H9 (cell line): ENCODE measurements at places on chromosomes 2 and 18.

DNA sequence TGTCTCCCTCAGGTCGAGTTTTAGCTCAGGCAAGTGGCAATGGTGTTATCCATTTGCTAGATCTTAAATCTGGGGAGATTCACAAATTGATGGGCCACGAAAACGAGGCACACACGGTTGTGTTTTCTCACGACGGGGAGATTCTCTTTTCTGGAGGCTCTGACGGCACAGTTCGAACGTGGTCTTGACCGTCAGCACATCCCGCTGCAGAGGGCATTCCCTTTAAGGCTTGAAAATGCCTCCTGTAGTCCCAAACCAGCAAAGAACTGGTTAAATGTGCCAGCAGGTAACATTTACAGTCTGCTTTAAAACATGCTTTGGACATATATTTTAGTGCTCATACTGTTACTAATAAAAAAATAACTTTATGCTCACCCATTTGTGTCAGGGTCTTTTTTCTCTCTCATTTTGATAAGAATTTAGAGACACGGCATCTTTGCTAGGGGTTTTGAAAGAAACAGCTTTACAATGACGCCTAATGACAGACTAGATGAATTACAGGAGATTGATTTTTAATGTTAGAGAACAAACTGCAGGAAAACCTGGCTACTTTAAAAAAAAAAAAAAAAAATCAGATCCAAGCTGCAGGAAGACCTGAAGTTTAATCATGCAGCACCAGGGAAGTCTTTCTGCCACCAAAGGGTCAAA, 602 bp upstream of the VWC2L start:
- no peak for DNase-seq

- DNase-seq = no peak
Observed at GRCh38 chr2:157415591-157416101, 28.2 kb downstream of the CYTIP start.

- DNase-seq = no peak
Observed at GRCh38 chr18:63982361-63982760, 12.5 kb downstream of the SERPINB8 start.

GRCh38 chr2:118807668-118808428, 39.6 kb downstream of the EN1 start:
- DNase-seq = no peak

DNA sequence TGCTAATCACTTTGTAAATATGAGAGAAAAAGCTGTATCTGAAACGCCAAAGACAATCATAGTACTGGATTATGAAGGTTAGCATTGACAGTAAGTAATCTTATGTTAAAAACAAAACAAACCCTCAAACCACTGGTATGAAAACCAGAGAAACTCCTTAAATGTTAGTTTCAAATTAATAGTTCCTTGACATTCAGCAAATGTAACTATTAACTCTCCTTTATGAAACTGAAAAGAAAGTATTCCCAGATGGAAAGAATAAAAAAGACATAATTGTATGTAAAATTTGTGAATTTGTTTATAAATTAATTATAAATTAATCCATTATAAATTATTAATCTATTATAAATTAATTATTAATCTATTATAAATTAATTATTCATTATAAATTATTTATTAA, 12.3 kb downstream of the FASTKD1 start:
- no peak for DNase-seq

DNA sequence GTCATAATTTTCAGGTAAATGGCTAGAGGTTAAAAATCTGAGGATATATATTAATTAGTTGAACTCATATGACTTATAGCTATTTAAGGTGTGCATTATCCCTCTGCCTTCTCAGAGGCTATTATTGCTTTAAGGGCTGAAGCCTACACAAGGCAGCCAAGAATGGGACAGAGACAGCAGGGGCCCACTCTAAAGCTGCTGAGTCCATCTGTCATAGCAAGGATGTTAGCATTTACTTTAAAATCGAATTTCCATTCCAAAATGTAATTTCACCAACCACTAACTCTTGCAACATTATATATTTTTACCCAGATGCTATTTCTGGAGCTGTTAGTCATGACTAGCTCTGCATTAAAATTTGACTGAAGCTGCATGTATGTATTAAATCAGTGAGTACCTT, 236.3 kb upstream of the FSIP2 start:
- DNase-seq = no peak

DNA sequence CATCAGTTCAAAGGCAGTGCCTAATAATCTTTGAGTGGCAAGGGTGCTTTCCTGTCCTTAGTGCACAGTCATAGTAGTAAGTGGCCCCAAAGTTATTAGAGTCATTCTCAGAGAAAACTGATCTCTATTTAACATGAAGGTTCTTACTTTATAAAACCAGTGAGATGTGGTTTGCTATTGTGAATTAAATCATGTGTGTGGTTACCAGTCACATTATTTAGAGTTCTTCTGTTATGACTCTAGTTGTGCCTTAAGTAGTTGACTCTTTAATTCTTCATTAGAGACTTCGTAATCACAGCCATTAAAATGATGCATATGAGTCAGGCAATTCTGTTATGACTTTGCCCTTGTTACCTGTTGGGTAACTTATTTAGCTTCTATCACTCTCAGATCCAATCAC, 1392.9 kb upstream of the ACVR2A start:
- no peak for DNase-seq

GRCh38 chr18:32156855-32157254, 33.0 kb upstream of the MEP1B start:
- no peak for DNase-seq

GRCh38 chr2:63855418-63856302, 14.0 kb downstream of the UGP2 start:
- DNase-seq = no peak

GRCh38 chr2:78290581-78291214, 734.8 kb upstream of the REG3G start:
- DNase-seq = no peak

DNA sequence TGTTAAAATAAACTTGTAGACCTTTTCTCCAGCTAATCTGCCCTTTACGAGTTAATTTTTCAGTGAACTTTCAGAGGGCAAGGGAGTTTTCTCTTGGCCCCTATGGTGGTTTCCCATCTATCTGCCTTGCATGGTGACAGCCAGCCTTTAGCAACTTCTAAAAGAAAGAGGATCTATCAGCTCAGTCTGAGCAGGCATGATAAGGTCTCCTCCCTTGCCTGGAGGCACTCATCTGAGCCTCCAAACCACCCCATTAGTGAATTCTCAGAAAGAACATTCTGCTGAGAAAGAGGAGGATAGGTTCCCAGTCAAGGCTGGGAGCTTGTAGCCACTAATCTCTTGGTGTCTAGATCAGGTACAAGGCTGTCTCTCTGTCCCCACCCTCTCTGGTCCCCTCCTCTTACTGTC, 10.7 kb upstream of the GYPC start:
- DNase-seq = no peak

DNA sequence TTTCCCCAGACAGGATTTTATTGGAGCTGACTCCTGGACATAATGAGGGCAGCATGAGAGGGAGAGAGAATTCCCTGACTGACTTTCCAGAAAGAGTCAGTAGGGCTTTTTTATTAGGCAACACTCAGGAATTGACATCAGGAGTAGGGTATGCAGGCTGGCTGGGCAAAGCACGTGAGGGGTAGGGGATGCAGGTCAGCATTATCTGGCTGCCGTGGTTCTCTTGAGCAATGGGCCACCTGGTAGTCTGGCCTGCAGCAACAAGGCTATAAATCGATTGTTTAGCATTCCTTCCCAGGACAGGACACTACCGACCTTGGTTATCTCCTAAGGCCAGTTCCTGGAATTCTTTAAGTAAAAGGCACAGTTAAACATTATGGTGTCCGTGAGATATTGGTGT, 160.8 kb upstream of the AGAP1 start:
- DNase-seq = no peak

- DNase-seq = no peak
Observed at GRCh38 chr2:134728163-134728562, 9.4 kb upstream of the TMEM163 start.

DNA sequence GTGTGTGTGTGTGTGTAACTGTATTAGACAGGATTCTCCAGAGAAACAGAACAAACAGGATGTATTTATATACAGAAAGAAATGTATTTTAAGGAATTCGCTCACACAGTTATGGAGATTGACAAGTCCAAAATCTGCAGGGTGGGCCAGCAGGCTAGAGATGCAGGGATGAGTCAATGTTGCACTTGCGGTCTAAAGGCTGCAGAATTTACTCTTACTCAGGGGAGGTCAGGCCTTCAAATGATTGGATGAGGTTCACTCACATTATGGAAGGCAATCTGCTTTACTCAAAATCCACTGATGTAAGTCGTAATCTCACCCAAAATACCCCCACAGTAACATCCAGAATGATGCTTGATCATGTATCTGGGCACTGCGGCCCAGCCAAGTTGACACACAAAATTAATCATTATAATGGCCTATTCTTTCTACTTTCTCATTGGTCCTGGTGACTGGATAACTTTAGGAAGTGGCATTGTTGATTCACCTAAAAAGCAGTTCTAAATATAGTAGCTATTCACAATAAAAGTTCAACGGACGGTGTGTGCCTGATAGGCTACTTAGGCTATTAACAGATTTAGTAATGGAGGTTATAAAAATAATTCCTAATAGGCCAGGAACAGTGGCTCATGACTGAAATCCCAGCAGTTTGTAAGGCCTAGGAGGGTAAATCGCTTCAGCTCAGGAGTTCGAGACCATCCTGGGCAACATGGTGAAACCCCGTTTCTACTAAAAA, 40.6 kb upstream of the ACYP2 start:
- no peak for DNase-seq
